Central memory CD4-positive, alpha-beta T cell (primary cell): ENCODE measurements at places on chromosomes 4 and X.

GRCh38 chr4:4599481-4600275 lies 57.8 kb upstream of the STX18 start:
- DNase-seq = no peak

DNA sequence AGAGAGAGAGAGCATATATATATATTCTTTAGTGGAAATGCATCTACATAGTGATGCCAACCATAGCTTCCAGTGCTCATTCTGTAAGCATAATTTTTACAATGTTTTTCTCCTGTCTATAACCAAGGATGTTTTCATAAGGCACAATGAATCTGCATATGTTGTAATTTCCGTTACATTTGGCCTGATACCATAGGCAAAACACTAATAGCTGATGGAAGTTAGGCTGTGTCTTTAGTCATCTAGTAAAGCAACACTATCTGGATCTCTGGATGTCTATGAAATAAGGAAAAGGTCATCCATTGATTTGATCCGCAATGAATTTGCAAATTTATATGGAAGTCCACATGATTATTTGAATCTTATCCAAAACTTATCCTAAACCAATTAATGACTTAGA lies 8.1 kb downstream of the PCDH7 start:
- no peak for DNase-seq

DNA sequence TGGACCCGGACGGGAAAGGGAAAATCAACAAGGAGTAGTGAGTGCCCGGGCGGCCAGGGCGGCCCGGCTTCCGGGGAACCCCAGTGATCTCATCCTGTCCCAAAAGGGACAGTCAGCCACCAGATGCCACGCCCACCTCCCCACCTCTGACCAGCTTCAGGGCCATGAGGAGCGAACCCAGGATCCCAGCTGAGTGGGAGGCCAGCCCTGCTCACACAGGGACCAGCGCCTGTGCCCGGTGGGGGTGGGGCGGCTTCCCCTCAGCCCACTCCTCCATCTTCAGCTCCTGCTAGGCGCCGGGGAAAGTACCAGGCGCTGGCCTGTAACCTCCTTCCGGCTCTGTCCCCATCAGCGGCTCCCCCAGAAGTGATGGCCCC lies 6.2 kb downstream of the MYL5 start:
- DNase-seq = no peak

DNA sequence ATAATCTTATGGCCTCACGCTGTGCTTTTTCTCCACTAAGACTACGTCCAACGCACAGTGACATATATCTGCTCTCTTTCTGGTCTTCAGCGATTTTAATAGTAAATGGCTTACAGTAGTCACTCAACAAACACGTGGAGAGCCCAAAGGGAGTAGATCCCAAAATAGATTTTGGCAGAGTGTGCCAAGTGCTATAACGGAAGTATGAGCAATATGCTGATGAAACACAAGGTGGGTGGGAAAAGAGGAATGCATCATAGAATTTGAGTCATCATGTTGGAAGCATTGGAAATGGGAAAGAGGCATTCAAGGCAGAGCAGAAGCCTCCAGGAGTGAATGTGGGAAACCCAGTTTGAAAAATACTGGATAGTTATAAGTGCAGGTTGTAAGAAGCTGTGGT lies 129.1 kb upstream of the LDB2 start:
- no peak for DNase-seq

- no peak for DNase-seq
Measured at GRCh38 chr4:136337216-136337615, 1195.1 kb downstream of the PCDH18 start.

GRCh38 chr4:164771088-164771487 lies 17.2 kb downstream of the SMIM31 start:
- DNase-seq = no peak

DNA sequence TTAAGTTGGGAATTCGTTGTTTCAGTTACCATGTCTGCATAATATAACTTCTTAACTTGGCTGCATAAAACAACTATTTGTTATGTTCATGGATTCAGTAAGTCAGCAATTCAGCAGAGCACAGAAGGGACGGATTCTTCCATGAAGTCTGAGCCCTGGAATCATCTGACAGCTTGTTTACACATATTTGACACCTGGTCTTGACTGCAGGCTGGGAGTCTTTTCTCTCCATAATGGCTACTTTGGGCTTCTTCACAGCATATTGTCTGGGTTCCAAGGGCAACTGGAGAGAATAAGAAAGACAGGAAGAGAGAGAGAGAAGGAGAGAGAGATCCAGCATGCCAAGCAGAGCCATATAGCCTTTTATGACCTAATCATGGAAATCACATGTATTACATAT lies 23.1 kb downstream of the CENPC start:
- DNase-seq = no peak

DNA sequence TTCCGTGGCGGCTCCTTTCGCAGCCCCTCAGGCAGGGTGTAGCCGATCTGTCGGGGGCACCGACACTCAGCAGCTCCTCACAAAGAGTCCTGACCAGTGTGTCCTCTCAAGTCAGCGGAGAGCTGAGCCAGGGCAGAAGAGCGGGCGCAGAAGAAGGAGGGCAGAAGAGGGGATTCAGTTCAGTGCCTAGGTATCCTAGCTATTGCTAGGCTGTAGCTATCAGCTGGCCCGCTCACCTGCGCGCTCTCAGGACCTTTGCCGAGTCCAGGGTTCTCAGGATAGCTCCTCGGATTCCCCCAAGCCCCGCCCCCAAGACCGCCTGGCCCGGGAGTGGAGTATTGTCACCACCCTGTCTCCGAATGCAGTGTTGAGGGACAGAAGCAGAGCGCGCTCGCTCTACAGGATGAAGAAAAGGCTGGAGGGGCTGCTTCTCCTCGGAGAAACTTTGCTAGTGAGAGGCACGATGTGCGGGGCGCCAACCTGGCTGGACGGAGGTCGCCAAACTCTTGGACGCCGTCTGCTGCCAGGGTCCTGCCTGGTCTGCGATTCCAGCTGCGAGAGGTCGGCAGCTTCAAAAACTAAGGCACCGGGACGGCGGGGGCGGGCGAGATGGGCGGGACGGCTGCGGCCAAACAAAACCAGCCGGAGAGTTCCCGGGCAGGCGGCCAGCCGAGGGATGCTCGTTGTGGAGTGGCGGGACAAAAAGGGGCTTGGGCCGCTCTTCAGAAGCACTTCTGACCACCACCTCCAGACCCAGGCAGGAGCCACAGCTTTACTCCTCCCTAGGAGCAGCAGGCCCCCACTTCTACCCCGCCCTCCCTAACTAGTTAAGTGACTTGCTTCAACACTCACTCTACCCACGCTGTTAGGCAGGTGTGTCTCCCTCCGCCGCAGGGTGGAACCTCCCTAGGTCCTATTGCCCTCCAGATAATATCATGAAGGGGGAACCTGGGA lies at the start of gene XKRX:
XKRX (minus strand) TSS at position 258 of the 954 bp plus-strand sequence. CDS start 613 bp downstream, outside the sequence.
- peak; percentile 9 for DNase-seq

DNA sequence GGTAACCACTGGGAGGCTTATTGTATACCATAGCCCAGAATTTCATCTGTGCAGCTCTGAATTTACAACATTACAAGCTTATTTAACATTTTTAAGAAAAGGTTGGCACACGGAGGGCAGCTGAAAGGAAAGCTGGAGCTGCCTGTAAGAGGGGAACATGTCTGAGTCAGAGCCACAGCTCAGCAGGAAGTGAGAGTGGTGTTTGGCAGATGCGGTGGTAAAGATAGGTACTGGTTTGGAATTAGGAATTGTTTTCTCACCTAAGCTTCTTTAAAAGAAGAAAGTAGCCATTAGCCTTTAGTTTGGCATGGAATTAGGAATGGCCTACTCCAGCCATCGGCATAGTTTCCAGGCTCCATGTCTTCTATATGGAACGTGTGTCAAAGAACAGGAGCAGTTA lies 172.5 kb upstream of the ANXA3 start:
- DNase-seq = no peak

- DNase-seq = no peak
Measured at GRCh38 chr4:7676398-7676922, 241.7 kb upstream of the PSAPL1 start.

DNA sequence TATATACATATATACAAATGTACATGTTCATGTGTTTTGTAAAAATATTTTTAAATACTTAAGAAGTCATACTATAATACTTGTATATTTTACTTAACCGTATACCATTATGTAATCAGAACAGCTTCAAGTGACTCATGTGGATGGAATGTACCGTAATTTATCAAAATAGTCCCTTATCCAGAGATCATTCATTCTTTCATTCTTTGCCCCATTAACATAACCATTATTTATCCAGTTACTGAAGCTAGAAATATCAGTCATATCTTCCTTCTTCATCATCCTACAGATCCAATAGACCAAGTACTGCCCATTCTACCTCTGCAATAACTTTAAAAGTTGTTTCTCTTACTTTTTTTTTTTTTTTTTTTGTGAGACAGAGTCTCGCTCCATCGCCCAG lies 164.2 kb downstream of the MAB21L2 start:
- no peak for DNase-seq

DNA sequence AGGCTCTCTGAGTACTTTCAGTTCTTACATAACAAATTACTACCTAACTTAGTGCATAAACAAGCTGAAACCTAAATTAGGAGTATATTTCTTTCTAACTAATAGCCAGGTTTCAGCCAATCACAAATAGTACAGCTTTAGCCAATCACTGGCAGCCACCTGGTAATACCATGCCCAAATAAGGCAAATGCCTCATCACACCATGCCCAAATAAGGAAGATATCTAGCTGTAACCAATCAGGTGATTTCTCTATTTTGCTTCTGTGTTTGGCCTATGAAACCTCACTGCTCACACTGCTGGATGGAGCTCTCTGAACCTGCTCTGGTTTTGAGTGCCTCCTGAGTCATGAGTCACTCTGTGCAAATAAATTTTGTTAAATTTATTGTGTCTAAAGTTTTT lies 113.5 kb downstream of the DDIT4L start:
- no peak for DNase-seq

GRCh38 chr4:38069271-38069760 lies 109.1 kb downstream of the PTTG2 start:
- peak; percentile 15 for DNase-seq

- DNase-seq = no peak
Measured at GRCh38 chrX:13798184-13798583, 18.7 kb downstream of the GPM6B start.

- no peak for DNase-seq
Measured at GRCh38 chr4:88029556-88029955, 22.1 kb downstream of the PKD2 start.

DNA sequence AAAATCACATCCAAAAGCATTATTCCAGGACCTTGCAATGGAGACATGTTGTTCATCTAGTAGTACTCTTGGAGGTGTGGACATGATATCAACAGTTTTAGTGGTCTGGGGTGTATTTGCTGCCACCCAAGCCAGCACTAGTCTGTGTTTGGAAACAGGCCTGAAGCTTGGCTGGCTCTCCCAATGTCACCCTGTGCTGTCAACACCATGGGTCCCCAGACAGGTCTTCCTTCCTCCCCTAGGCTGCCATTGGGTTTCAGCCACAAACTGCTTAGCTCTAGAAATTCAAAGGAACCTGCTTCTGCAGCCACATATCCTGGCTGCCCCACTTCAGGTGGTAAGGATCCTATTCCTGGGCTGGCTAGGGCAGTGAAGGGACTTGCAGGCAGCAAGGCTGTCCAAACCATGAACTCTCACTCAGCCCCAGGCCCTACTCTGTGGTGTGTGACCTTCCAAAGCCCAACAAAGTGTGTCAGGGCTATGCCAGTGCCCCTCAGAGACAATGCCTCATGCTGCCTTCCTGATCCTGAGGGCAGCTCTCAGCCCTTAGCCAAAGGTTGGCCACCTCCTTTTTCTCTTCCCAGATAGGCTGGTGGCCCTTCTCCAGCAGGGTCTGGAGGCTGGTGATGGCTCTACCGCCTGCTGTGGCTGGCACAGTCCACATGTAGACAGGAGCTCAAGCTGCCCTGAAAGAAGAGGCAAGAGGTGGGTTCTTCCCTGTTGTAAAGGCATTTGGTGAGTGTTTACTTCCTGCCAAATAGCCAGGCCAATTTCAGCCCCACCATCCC lies 18.3 kb downstream of the AMER1 start:
- no peak for DNase-seq

DNA sequence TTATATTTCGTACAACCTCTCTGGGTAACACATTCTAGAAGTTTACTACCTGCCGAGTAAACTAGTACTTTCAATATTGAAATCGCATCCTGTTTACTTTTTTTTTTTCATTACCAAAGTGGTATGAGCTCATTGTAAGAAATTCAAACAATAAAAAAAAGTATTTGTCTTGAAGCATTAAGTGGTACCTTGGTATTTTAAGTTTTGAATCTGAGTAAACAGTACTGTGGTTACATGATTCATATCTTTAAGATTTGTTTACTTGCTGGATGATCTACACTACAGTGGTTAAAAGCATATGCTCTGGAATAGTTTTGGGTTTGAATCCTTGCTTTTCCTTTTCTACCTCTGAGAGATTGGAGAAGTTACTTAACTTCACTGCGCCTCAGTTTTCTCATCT lies 3.8 kb upstream of the MMGT1 start:
- peak; percentile 6 for DNase-seq
